ENCODE measurements at places on chromosomes 13 and 19. TPM values are rescaled to one million over a fixed set of nuclear protein-coding genes. Genes with fewer than 3 reads are reported as not detected.

The MEIOSIN gene
- total RNA-seq, result not detected

The HIF3A gene
- 0.12 TPM for total RNA-seq

The ZNF506 gene
- 14.7 TPM for total RNA-seq

The S1PR5 gene
- total RNA-seq, result not detected

The PIBF1 gene
- 17.7 TPM for total RNA-seq

The NLRP8 gene
- total RNA-seq, result not detected

The XAB2 gene
- 45.9 TPM for total RNA-seq

The PLVAP gene
- total RNA-seq, result not detected

The CERS4 gene
- total RNA-seq, result 1.9 TPM

The ZNF888 gene
- 6.1 TPM for total RNA-seq

The CYP4F8 gene
- total RNA-seq, result not detected

The ZNF264 gene
- total RNA-seq, result 53.6 TPM
